ENCODE measurements at places on chromosomes 4 and X.

GRCh38 chr4:143400082-143400481 is 63.4 kb downstream of the GAB1 start:
- no peak for DNase-seq

GRCh38 chr4:38980903-38981676 is 51.1 kb downstream of the TMEM156 start:
- no peak for DNase-seq

DNA sequence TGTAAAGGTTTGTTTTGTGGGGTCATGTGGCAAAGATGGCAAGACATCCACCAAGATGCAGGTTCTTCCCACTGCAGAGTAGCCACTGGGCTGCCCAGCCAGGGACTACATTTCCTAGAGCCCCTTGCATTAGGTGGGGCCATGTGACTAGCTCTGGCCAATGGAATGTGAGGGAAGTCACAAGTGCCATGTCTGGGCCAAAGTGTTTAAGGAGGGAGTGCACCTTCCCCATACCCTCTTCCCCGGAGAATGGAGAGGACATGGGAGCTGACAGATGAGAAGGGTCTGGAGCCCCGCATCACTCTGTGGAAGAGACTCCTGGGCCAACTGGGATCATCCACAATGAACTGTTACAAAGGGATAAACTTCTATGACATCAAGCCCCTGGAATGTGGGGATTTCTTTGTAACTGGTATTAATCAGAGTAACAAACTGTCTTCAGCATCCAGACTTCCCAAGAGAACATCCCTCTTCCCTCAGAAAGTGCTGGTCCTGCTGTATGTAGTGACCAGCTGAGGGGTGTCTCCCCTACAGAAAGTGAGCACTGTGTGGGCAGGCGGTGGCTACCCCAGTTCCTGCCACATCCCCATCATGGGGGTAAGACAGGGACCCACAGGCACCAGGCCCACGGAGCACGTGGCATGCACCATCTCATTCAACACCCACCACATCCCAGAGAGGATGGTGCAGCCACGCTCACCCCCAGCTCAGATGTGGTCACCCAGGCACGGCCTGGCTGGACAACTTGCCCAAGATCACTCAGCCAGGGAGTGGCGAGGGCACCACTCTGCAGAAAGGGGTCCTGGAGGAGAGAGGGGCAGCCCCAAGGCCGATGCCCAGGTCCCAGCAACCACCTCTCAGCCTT is 10.9 kb downstream of the PPP2R2C start:
- no peak for DNase-seq

DNA sequence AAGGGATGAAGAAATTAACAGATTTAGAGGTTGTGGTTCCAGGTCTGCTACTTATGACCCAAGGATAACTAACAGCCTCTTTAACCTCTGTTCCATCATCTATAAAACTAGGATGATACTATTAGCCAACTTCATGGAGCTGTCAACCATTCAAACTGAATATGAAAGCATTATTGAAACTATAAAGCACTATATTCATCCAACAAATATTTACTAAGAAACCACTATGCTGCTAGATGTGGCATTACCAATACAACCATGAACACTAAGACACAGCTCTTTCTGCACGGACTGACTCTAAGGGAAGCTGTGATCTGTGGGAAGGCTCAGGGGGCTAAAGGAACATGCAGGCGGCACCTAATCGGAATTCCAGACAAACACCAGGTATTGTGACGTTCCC is 66.0 kb downstream of the APBB2 start:
- DNase-seq, result no peak

- DNase-seq, result no peak
Measured at GRCh38 chr4:152021788-152022438, 261.1 kb upstream of the GATB start.

- DNase-seq, result no peak
Measured at GRCh38 chr4:5378002-5378401, 326.7 kb downstream of the STK32B start.

GRCh38 chr4:60133375-60133774 is 1066.8 kb upstream of the ADGRL3 start:
- DNase-seq, result no peak

DNA sequence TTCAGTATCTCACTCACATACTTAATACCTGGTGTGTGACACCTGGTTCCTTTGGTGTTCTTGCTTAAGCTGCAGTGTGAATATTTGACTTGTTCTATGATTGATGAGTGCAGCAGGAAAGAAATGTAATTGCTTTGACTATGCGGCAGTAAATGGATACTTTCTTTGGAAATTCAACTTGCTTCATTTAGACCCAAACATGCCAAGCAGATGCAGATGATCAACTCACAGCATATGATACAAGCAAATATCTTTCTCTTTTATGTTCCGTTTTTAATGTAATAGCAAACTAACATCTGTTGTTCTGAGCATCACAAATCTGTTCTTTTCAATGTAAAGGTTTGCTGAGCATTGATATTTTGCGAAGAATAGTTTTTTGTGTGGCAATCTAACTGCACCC is 549.5 kb downstream of the C4orf33 start:
- DNase-seq, result no peak

DNA sequence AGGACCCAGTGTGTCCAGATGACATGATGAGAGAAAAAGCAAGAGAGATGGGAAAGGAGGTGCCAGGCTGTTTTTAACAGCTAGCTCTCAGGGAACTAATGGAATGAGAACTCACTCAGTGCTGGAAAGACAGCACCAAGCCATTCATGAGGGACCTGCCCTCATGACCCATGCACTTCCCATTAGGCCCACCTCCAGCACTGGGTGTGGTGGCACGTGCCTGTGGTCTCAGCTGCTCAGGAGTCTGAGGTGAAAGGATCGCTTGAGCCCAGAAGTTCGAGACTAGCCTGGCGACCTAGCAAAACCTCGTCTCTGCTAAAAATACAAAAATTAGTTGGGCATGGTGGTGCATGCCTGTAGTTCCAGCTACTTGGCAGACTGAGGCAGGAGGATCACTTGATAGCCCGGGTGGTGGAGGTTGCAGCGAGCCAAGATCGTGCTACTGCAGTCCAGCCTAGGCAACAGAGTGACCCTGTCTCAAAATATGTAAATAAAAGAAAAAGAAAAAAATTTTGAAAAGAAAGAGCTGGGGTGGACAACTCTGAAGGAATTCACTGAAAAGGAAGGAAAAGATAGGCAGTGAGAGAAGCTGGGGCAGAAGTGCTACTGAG is 50.9 kb downstream of the FAM193A start:
- DNase-seq, result no peak

- DNase-seq, result no peak
Measured at GRCh38 chr4:123168812-123169211, 227.8 kb upstream of the SPRY1 start.

DNA sequence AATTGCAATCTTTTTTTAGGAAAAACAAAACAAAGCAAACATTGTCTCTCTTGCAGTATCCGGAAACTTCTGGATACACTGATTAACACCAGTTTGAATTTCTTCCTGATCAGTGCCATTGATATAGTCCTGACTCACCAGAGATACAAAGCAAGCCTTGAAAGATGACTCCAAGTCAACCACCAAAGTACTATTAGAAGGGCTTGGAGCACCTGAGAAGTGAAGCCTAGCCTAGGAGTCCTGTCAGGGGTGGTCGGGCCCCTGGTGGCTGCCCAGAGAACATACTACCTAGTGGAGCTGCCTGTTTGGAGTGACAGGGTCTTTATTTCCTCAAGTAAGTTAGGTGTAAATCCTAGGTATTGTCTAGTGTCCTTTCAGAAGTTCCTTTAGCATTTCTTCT is 593.2 kb downstream of the ZNF674 start:
- no peak for DNase-seq

- DNase-seq, result no peak
Measured at GRCh38 chr4:154441124-154441523, 50.5 kb downstream of the DCHS2 start.

DNA sequence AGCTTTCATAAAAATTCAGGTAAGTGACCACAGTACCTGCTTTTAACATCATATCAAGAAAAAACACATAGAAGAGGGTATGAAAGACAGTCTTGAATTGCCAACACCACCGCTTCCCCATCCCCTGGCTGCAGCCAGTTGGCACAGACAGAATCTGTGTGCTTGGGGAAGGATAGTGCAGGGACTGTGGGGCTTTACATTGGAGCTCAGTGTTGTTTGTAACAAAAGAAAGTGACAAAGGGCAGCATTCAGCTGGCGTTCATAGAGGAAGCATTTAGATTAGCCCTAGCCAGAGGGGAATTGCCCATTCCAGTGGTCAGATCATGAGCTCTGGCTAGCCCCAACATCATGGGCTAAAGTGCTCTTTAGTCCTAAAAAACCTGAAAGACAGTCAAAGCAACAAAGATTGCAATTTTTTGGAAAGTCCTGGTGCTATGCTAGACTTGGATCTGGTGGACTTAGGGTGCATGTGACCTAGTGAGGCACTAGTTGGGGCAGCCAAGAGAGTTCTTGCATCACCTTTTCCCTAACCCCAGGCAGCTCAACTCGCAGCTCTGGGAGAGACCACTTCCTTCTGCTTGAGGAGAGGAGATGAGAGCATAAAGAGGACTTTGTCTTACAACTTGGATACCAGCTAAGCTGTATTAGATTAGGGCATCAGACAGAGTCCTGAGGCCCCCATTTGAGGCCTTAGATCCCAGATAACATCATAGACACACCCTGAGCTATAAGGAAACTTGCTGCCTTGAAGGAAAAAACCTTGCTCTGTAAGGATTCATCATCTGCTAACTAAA is 1602.4 kb upstream of the ADGRL3 start:
- DNase-seq, result no peak

GRCh38 chrX:72652082-72652481 is 62.0 kb downstream of the PHKA1 start:
- no peak for DNase-seq

- peak; percentile 64 for DNase-seq
Measured at GRCh38 chr4:183398298-183399125, 45.9 kb upstream of the CDKN2AIP start.
